ENCODE measurements at places on chromosomes 16 and 17. TPM values are rescaled to one million over a fixed set of nuclear protein-coding genes. Genes with fewer than 3 reads are reported as not detected.
A peak's percentile ranks its signal among the peaks of the same experiment; 100 is the strongest.

Gene RRAD
- 26.8 TPM for total RNA-seq

Gene KRT36
- total RNA-seq = not detected

Gene CUEDC1
- total RNA-seq = 13.9 TPM

Gene IRX5
- total RNA-seq = 99.1 TPM

Gene B4GALNT2
- total RNA-seq = 0.98 TPM

Gene SULT1A1
- total RNA-seq = 3.6 TPM

Gene TMEM186
- total RNA-seq = 11.2 TPM

Gene HSD17B2
- total RNA-seq = 3.0 TPM

Gene KRTAP4-3
- total RNA-seq = not detected

Gene GPR142
- not detected for total RNA-seq

Gene TUFM
- total RNA-seq = 111 TPM

Gene ZNF385C
- total RNA-seq = 0.29 TPM

DNA sequence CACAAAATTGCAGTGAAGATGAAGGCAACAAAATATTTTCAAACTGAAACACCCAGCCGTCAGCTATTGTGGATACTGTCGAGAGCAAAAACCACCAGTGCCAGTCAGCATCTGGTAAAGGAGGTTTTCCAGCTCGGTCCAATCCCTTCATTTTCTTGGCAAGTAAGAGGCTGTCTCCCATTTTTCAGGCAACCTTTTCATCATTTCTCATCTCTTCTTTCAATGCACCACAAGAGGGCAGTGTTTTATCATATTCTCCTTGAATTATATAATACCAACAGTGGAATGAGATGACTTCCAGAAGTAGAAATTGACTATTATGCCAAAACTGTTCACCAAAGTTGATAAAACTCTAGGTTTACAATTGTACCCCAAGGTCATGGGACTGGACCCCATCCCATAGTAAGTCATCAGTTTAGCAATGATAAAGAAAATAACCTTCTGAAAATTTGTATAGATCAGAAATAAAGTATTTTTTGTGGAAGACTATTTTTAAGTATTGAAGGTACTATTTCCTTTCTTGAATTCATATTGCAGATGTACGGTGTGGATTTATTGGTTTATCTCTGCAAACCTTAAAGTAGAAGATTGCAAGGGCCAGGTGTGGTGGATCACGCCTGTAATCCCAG lies 16.8 kb downstream of the NQO1 start:
- DNase-seq = no peak

- DNase-seq = no peak
These were observed 40.8 kb downstream of the METRNL start for GRCh38 chr17:83119987-83120864.

DNA sequence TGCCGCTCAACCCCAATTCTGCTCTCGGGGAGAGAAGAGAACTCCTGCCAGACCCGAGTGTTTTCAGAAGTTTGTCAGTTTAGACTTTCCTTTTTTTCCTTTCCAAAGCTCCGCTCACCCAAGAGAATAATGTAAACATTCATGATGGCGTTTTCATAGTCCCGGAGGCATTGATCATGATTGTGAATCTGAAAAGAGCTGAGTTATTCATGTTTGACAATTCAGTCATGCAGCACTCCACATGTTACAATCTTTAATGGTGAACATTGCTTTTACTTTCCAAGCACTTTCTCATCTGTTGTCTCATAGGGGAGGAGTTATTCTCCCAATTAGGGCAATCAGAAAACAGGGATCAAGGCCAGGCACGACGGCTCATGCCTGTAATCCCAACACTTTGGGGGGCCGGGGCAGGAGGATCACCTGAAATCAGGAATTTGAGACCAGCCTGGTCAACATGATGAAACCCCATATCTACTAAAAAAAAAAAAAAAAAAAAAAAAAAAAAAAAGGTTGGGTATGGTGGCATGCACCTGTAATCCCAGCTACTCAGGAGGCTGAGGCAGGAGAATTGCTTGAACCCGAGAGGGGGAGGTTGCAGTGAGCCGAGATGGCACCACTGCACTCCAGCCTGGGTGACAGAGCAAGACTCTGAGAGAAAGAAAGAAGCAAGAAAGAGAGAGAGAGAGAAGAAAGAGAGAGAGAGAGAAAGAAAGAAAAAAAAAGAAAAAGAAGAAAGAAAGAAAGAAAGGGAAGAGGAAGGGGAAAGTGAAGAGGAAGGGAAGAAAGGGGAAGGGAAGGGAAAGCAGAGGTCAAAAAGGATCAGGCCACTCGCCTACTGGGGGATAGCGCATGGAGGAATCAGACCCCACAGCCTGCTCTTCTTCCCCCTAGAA lies 70.0 kb upstream of the TNRC6C start:
- no peak for DNase-seq

DNA sequence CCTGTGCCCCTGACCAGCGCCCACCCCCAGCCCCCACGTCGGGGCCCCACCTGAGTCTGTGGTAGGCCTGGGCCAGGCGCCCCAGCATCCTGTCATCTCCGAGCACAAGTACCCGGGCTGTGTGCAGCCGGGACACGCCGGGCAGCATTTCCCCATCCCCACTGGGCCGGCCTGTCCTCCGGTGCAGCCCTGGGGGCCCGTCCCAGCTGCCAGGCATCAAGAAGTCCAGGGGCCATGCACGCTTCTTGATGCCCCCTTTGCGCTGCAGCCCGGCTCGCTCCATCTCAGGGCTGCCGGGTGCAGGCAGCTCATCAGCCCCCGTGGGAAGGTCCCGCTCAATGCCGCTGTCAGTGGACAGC lies 29.3 kb upstream of the MFSD6L start:
- peak; percentile 75 for DNase-seq

DNA sequence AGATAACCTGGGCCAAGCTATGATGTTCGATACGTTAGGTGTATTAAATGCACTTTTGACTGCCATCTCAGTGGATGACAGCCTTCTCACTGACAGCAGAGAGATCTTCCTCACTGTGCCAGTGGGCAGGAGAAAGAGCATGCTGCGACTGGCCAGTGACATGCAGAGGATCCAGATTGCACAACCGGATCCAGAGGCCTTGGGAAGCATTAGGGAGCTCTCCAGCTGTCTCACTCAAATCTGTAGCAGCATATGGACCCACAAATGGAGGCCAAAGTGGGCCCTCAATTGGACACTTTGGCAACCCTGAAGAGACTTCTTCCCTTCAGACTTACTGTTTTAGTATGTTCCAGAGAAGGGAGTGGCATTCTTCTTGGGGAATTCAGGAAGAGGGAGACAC lies 20.9 kb downstream of the PDZD9 start:
- no peak for DNase-seq

GRCh38 chr16:67181346-67181745 lies 2.4 kb downstream of the MATCAP1 start:
- DNase-seq = no peak

- peak; percentile 52 for DNase-seq
These were observed 5.3 kb downstream of the MPO start for GRCh38 chr17:58275417-58275816.

- peak; percentile 94 for DNase-seq
These were observed 109.5 kb downstream of the YPEL2 start for GRCh38 chr17:59440757-59441463.

GRCh38 chr17:1651559-1651844 lies 1.8 kb upstream of the RILP start:
- no peak for DNase-seq

- peak; percentile 85 for DNase-seq
These were observed 3.1 kb upstream of the TPPP3 start for GRCh38 chr16:67396159-67397035.

DNA sequence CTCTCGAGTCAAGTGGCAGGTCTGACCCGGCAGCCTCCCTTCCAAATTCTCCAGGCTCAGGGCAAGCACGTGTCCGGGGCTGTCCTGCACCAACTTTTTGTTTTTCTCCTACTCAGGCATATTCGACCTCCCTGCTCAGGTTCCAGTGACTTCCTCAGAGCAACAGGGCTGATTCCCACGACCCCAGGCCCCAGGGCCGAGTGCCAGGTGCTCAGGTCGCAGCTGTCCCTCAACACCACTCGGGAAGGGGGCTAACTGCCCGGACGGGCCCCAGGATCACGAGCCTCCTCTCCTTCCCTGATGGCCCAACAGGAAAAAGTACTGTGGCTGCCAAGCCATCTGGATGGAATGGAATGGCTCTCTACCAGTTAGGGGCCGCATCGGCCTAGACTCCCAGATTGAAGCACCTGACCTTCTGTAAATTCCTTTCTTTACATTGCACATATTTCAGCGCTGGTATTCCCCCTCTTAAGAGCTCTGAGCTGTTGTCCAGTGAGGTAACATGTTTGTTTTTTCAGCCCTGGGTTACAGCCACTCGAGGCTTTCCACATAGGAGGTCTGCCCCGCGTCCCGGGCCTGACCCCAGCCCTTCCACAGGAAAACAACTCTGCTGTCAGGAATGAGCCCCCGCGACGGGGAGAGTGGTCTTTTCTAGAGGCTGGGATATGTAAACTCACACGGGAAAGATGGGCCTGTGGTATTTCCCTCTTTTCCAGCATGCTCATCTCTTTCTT lies 25.0 kb downstream of the NXN start:
- no peak for DNase-seq

GRCh38 chr17:50690887-50691549 lies 16.7 kb downstream of the ANKRD40 start:
- DNase-seq = no peak

GRCh38 chr16:87832137-87832527 lies 37.2 kb downstream of the SLC7A5 start:
- no peak for DNase-seq

- DNase-seq = peak; percentile 76
These were observed 2.1 kb downstream of the ACE start for GRCh38 chr17:63478814-63479494.

GRCh38 chr17:29546085-29546484 lies 20.8 kb downstream of the ABHD15 start:
- DNase-seq = no peak

DNA sequence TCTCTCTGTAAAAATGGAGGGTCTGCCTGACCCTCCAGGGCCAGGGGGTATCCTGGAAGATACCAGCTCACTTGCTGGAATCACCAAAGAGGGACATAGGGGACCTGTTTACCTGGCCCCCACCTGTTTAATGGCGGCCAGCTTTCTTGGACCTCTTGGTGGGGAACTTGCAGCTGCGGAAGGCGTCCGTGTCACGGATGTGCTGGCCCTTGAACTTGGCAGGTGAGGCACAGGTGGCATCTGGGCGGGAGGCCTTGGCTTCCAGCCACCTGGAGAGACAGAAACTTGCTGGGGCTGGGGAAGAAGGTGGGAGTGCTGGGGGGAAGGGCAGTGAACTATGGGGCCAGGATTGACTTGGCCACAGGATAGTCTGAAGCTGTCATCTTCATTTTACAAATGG lies 3.5 kb downstream of the CHAD start:
- DNase-seq = no peak

- no peak for DNase-seq
These were observed 49.4 kb downstream of the KANSL1 start for GRCh38 chr17:46143827-46144236.
